ENCODE measurements at places on chromosomes 2 and 18. TPM values are rescaled to one million over a fixed set of nuclear protein-coding genes. Genes with fewer than 3 reads are reported as not detected.
A peak's percentile ranks its signal among the peaks of the same experiment; 100 is the strongest.

The POTEJ gene
- not detected for total RNA-seq

DNA sequence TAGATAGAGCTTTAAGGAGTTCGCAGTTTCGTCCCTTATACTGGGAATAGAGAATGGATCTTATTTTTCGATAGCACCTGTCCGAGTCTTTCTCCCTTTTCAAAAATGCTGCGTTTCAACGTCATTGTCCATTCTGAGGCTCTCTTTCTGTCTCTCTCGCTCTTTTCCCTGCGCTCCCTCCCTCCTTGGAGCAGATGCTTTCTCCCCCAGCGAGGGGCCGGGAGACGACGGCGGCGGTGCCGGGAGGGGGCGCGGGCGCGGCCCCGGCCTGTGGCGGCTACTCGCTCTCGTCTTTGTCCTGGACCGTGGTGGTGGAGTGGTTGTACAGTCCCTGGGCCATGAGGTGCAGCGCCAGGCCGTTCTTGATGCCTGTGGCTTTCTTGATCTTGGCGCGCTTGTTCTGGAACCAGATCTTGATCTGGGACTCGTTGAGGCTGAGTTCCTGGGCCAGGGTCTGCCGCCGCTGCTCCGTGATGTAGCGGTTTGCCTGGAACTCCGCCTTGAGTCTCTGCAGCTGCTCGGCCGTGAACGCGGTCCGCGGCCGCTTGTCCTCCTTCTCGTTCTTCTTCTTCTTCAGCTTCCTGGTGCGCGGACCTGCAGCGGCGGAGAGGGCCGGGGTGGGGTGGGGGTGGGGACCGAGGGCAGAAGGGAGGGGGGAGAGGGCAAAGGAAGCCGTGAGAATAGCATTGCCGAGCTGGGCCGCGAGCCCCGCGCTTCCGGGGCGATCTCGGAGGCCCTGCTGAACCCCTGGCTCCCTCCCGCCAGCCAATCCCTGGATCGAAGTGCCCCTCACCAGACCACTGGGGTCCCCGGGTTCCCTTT, 4.6 kb downstream of the EN1 start:
- H3K4me1 ChIP-seq: peaks cover 13% of the 10 kb centered on the region
- no peak overlapping the region for H3K27ac ChIP-seq
- H3K27me3 ChIP-seq: peaks cover 12% of the 10 kb centered on the region
- no peak overlapping the region for H3K4me3 ChIP-seq

- DNase-seq: no peak
- no peaks in the 10 kb centered on the region for H3K27me3 ChIP-seq
- no peak overlapping the region for H3K4me3 ChIP-seq
Measured at GRCh38 chr2:57703407-57703806, 343.2 kb upstream of the VRK2 start.

DNA sequence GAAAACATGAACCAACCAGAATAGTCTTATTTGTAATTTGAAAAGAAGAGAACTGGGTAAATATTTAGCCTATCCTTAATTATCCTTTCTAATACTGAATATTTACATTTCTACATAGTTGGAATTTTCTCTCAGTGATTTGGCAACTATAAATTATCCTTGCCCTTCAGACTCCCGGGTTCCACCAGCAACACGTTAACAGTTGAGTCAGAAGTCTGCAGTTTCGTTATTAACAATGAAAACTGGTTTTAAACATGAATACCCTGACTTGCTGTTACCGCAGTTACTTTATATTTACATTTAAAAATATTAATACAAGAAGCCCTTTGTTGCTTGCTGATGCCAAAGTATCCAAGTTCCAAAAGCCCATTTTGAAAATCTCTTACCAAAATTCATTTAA, 673.0 kb downstream of the ARHGAP15 start:
- no peak overlapping the region for H3K4me3 ChIP-seq
- no peaks in the 10 kb centered on the region for H3K36me3 ChIP-seq
- H3K27ac ChIP-seq: no peak overlapping the region
- no peaks in the 10 kb centered on the region for H3K4me1 ChIP-seq
- H3K27me3 ChIP-seq: no peaks in the 10 kb centered on the region

- no peak overlapping the region for H3K4me3 ChIP-seq
- H3K27me3 ChIP-seq: no peaks in the 10 kb centered on the region
- no peaks in the 10 kb centered on the region for H3K36me3 ChIP-seq
- no peaks in the 10 kb centered on the region for H3K4me1 ChIP-seq
Measured at GRCh38 chr2:225735844-225736243, 336.3 kb downstream of the NYAP2 start.

DNA sequence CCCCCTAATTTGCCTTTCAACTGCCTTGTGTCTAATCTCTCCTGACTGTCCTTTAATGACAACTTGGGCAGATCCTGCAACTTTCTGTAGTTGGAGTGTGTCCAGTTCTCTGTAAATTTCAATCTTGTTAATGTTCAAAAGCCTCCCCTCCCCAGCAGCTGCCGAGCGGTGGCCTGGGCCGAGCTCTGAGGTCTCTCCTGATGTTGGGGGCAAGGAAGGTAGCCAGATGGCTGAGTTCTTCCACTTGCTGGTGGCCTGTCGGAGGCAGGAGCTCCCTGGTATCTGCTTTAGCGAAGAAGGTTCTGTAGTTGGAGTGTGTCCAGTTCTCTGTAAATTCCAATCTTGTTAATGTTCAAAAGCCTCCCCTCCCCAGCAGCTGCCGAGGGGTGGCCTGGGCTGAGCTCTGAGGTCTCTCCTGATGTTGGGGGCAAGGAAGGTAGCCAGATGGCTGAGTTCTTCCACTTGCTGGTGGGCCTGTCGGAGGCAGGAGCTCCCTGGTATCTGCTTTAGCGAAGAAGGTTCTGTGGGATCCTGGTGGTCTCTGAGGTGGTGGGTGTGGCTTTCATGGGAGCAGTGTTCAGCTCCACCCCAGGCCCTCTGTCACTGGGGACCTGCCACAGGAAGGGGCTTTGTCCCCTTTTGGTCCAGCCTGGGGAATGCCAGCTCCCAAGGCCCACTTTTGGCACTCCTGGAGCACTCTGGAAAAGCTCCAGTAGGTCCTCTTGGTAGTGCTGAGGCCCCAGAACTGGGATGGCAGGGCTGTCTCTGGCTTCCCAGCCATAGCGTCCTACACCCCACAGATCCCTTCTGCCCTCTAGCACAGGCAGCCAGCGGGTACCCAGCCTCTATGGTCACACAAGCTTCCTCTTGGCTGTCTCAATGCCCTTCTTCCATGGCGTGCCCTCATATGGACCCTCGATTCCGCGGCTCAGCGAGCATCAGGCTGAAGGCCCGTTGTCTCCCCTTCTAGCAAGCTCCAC, 211.9 kb downstream of the ALPK2 start:
- peak overlapping the region; percentile 35 for H3K4me3 ChIP-seq
- no peaks in the 10 kb centered on the region for H3K27me3 ChIP-seq
- H3K36me3 ChIP-seq: no peaks in the 10 kb centered on the region
- peak overlapping the region; percentile 93 for H3K27ac ChIP-seq
- H3K4me1 ChIP-seq: peaks cover 43% of the 10 kb centered on the region
- DNase-seq: no peak

GRCh38 chr18:34864836-34865497, 154.9 kb downstream of the DTNA start:
- no peaks in the 10 kb centered on the region for H3K27me3 ChIP-seq
- H3K4me1 ChIP-seq: no peaks in the 10 kb centered on the region
- no peak for DNase-seq
- H3K4me3 ChIP-seq: no peak overlapping the region

DNA sequence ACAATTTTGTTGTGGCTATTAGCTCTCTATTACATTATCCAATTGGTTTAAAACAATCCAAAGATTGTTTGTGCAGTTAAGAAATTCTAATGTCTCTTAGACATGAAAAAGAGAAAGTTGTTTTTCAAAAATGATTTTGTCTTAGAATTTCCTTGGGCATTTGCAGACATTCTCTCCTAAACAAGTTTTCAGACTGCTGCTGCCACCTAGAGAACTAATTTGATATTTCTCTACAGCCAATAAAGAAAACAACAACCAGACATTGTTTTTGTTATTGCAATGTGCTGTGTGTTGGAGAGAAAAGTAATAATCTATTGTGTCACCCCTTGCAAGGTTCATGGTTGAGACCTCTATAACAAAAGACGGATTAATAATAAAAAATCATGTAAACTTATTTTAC, 119.0 kb upstream of the SYT4 start:
- H3K4me3 ChIP-seq: no peak overlapping the region
- DNase-seq: no peak
- H3K27ac ChIP-seq: no peak overlapping the region
- no peaks in the 10 kb centered on the region for H3K27me3 ChIP-seq
- no peaks in the 10 kb centered on the region for H3K36me3 ChIP-seq
